ENCODE measurements at places on chromosomes 3 and 15.

DNA sequence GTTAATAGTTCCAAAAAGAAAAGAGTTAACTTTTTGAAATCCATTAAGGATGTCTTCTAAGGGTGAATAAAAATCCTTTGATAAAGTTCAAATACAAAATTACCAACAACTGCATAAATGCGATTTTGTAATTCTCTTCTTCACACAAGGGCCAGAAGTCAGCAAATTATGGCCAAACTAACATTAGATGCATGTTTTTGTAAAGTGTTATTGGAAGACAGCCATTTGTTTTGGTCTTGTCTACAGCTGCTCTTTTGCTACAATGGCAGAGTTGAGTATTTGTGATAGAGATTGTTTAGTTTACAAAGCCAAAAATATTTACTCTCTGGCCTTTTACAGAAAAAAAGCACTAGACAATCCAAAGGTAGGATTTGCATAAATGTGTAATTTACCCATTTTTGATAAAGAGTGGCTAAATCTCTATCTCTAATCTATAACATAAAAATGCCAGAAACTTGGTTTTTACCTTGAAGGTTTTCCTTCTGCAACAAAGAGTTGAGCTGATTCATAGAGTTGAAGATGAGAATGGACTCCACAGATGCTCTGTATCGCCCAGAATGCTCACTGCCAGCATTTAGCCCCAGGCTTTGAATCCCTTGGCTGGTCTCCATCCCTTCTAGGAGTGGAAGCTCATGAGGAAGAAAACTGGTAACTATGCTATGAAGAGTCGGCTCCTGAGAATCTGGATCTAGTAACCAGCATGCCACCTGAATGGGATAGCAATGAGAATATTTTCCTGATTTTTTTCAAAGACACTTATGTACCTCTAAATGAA, 64.5 kb downstream of the POLQ start:
- DNase-seq = no peak

GRCh38 chr3:102036472-102036871, 187.2 kb downstream of the NFKBIZ start:
- no peak for DNase-seq

- DNase-seq = no peak
Measured at GRCh38 chr3:159841766-159842165, 146.9 kb upstream of the IL12A start.

GRCh38 chr15:45395943-45396342, 17.6 kb upstream of the GATM start:
- no peak for DNase-seq

DNA sequence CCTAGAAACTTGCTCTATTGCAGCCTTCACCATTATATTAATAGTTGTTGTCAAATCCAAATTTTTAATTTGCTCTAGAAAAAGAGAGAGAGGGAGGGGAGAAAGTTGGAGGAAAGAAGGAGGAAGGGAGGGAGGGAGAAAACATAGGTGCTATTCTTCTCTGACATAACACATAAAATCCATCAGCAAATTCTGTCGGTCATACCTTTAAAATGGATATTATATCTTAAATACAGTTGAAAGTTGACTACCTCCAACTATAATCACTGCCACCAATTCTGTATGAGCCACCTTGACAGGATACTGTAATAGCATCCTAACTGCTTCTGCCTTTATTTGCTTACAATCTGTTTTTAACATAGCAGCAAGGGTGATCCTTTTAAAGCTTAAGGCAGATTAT, 314.7 kb upstream of the ALCAM start:
- no peak for DNase-seq
